ENCODE measurements at places on chromosomes 2 and 18.
A peak's percentile ranks its signal among the peaks of the same experiment; 100 is the strongest.

GRCh38 chr18:49811151-49811938, 2.0 kb downstream of the ACAA2 start:
- DNase-seq, result peak; percentile 15

GRCh38 chr2:104584393-104584792, 269.5 kb upstream of the POU3F3 start:
- DNase-seq, result no peak

GRCh38 chr2:69514406-69514805, 77.2 kb upstream of the NFU1 start:
- DNase-seq, result no peak

DNA sequence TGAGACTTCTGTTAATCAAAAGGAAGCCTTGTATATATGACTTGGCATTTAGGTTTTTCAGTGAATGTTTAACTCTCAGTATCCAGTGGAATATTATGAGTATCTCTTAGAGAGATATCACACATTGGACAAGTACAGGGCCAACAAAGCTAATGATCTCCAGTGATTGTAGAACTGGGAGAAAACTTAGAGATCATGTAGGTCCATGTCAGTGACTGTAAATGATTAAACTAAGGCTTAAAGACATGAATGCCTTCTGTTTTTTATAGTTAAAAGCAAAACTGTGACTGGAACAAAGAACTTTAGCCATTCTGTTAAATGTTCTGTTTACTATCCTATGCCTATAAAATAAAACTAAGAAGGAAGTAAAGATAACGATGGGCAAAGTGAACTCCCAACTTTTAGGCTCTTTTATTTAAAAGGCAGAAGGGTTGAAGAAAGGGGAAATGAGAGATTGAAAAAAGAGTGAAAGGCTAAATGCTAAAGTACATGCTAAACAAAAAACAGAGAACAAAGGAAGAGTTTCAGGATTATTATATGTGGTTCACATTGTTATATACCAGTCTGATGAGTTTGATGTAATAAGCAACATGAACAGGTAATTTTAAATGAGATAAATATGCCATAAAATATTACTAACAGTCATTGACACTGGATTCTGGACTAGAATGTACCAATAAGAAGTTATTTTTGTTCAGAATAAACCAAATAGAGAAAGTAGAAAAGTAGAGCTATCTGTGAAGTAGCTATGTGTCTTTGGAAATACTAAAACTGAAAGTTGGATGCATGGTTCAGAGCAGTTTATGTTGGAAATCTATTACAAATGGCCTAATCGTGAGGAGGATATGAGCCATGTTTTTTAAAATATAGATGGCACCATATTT, 37.1 kb upstream of the TNFRSF11A start:
- no peak for DNase-seq

Measured in GM13977 (cell line).